ENCODE measurements at places on chromosomes 3 and 15.

GRCh38 chr3:25171897-25172296, 256.2 kb upstream of the RARB start:
- DNase-seq, result no peak

DNA sequence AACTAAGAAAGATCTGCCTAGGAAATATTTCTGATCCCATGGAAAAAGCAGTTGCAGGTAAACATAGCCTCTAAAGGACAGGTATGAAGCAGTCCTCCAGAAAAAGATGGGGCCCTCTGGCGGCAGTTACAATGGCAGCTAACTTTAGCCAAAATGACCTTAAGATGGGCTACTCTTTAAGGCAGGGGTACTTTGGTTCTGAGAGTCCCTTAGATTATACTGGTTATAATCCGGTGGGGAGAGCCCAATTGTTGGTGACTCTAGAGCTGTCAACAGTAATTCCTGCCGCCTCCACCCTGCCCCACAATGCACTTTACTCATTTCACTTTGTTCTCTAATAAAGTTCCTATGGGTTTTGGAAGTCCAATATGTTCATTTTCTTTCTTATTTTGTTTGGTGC, 412.8 kb upstream of the WNT5A start:
- DNase-seq, result no peak

GRCh38 chr15:101536875-101537405, 47.4 kb upstream of the PCSK6 start:
- no peak for DNase-seq

- no peak for DNase-seq
Measured at GRCh38 chr15:88266170-88266569, 9.6 kb upstream of the NTRK3 start.

DNA sequence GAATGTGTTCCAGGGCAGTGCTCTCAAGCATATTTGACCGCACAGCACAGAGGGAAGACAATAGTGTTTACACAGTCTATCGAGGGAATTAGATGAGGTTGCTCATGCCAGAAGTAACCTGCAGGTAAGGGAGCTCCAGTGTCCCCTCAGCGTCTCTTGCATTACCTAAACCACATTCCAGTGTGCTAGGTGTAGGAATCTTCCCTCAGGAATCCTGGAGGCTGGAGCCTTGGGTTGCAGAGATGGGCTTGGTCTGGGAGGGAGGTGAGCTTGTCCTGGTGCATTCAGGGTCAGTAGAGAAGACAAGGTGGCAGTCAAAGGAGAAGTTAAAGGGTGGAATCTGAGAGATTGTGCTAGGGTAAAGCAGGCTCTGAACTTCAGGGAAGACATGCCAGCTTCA, 56.3 kb downstream of the SOX14 start:
- DNase-seq, result no peak

DNA sequence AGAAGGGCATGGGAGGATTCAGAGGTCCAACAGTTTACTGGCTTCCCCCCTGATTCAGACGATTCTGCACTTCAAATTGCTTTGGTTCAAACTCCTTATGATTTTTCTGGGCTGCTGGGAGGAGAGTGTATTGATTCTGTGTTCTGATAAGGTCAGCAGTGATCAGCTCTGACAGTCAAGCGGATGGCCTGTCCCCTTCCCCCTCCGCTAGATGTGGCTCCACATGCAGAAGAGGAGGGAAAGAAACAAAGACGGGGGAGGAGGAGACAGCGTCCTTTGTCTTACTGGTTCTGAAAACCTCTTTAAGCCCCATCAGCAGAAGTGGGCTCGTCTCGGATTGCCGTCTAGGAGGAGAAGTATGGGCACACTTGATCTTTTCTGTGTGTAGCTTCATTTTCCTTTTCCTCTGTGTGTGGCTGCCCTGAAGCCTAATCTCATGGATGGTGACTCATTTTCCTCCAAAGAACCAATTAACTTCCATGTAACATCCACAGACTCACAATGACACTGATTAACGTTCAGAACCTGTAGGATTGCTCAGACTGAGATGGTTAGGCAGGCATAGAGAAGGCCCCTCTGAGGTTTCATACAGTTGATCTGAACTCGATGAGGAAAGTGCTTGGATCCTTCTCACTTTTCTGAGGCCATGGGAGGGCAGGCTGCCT, 162.4 kb upstream of the PPP2R3A start:
- no peak for DNase-seq

- no peak for DNase-seq
Measured at GRCh38 chr3:195770081-195770840, 41.5 kb downstream of the MUC4 start.

DNA sequence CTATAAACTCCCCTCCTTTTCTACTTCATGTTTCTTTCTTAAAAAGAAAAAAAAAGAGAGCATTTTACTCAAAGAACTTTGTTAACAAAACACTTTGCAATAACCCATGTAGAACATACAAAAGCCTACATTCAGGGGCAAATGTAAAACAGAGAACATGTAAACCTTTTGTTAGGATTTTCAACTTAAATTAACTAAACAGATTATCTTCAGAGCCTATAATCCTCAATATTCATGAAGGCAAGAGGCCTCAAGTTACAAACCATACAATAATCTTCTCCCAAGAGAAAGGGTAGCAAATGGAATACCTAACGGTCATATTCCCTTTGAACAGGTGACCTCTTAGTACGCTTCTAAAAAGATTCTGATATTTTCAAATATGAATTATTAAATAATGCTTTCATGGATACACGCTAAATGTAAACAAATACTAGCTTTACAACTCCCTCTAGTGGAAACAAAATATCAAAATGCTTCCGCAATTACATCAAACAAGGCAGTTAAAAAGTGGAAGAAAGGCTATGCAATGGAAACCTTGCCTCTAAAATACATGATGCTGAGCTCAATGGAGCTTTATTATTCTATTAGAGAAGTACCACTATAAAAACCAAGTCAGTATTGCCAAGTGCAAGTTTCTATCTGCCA, 9.9 kb downstream of the CEP152 start:
- DNase-seq, result no peak

- no peak for DNase-seq
Measured at GRCh38 chr15:74442063-74442462, 8.3 kb upstream of the SEMA7A start.

- DNase-seq, result no peak
Measured at GRCh38 chr3:156132313-156132712, 11.9 kb downstream of the KCNAB1 start.

DNA sequence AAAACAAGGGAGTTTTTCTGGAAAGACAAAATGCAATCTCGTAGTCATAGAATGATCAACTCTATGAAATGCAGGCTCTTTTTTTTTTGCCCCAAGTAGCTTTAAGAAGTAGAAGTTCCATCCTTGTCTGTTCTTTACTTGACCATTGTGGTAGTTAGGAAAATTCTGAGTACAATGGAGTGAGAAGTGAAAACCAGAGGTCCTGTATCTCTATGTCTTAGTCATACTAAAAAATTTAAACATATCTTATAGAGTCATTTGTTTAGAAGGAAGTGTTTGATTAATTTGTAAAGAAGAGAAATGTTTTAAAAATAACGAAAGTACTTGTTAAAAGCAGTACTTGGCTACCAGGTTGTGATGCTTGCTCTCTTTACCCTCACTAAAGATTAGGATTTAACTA, 52.4 kb downstream of the PRKCI start:
- no peak for DNase-seq

GRCh38 chr15:76184650-76185035, 124.9 kb downstream of the TMEM266 start:
- DNase-seq, result no peak

DNA sequence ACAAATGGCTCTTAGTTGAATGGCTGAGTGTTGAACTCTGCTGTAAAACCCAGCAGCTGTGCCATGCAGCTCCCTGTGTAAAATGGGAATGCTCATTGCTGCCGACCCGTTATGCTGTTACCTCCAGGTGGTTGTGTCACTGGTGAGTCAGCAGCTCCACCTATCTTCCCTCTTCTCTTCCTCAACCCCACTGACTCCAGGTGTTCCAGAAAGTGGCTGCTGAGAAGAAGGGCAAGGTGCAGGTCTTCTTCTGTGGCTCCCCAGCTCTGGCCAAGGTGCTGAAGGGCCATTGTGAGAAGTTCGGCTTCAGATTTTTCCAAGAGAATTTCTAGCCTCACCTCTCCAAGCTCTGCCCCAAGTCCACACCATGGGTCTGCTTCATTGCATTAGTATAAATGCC, 41.9 kb downstream of the NOX5 start:
- DNase-seq, result no peak

DNA sequence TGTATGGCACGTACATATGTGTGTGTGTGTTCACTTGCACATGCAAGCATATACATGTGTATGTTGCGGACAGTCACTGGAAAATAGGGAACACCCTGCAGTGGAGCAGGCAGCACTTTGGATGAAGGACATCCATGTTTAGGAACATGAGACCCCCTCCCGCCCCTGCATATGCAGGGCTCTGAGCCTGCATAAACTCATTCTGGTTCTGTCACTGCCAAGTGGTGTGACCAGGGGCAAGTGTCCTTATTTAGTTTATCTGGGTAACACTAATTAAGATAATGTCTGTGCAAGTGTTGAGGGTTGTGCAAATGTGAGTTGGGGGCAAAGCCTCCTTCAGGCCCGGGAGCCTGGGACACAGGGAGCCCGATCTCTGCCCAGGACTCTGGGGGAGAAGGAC, 105.7 kb downstream of the CORO2B start:
- DNase-seq, result no peak

DNA sequence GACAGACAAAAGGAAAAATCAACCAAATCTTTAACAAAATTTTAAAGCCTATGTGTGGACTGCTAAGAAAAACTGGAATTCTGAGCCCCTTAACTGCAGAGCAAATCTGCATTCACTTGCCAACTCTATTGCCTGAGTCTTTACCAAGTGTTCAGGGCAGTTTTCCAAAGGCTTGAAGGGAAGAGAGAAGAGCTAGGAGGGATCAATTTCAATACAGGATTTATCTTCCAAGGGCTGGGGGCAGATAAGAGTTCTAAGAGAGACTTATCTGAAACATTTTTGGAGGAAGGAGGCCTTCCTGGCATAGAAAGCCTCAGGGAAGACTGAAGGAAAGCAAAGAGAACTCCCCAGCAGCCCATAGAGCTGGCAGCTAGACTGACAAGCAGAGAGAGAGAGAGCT, 31.4 kb upstream of the LSAMP start:
- DNase-seq, result no peak

- no peak for DNase-seq
Measured at GRCh38 chr3:194936659-194937058, 251.0 kb downstream of the FAM43A start.

- DNase-seq, result no peak
Measured at GRCh38 chr3:42143440-42143839, 52.3 kb downstream of the TRAK1 start.

GRCh38 chr3:55923207-55923606, 436.1 kb upstream of the WNT5A start:
- DNase-seq, result no peak

- no peak for DNase-seq
Measured at GRCh38 chr15:83643201-83643600, 10.7 kb upstream of the ADAMTSL3 start.

GRCh38 chr3:20729185-20729584, 543.2 kb upstream of the SGO1 start:
- no peak for DNase-seq

- DNase-seq, result no peak
Measured at GRCh38 chr3:90069748-90070147, 962.3 kb downstream of the EPHA3 start.

- no peak for DNase-seq
Measured at GRCh38 chr3:18189282-18190050, 235.7 kb downstream of the SATB1 start.

DNA sequence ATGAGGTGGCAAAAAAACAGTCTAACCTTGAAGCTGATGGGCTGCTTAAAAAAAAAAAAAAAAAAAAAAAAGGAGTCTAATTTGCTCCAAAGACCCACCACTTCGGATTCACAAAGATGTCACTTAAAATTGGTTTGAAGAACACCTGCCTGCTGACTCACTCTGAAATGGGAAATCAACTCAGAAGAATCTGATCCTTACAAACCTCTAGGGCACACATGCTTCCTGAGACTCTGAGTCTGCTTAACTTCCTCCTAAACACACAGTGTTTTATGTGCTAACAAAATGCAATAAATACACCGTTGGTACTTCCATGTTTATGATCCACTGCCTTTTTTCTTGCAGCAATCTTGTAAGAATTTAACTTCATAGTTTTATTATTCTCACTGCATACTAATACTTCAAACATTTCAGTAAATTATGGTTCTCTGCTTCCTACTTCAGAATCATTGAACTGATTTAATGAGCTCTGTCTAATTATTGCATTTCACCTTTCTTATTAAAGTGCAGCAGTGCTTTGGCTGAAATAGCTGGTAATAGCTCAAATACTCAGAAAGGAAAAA, 73.0 kb upstream of the FRMD4B start:
- no peak for DNase-seq

DNA sequence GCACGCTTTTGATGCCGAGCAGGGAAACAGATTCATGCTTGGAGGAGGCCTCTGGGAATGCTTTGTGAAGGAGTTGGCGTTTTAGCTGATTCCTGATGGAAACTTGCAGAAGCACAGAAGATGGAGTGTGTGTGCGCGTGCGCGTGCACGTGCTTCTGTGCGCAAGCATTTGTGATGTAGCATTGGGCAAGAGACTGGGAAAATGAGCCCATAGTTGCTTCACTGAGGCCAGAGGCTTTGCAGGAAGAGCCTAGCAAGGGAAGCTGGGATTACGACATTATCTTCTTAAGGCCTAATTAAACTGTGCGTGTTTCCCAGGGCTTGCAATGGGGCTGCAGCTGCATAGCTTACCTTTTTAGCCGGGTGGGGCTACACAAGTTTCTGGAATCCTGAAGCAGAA, 18.1 kb upstream of the AGBL1 start:
- no peak for DNase-seq

DNA sequence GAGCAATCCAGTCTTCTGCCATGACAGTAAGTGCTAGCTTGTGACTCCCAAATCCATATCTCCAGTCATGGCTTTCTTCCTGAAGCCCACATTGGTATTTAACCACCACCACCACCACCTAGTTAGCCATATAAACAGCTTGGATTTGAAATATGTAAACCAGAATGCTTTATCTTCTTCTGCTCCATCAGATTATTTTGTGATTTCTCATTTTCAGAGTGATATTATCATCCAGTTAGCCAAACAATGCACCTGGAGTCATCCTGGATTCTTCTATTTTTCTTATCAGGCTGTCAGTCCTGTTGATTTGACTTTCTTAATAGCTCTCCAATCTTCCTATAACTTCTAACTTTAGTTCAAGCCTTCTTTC, 124.3 kb upstream of the PTX3 start:
- no peak for DNase-seq

DNA sequence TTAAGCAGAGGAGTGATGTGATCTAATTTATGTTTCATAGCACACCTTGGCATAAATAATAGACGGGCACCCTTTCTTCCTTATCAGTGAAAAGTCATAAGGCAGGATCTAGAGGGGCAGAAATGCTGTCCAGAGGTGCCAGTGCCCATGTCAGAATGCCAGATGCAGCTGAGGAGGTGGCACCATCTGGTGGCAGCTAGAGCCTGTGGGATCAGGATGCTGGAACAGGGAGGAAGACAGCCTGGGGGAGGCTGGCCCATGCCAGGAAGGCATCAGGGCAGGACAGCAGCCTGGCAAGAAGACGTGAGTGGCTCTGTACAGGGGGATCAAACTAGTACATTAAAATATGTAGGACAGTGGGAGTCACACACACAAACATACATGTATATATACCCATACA, 16.5 kb downstream of the MYH15 start:
- DNase-seq, result no peak

- DNase-seq, result no peak
Measured at GRCh38 chr3:49940667-49941249, 808 bp downstream of the RBM6 start.
